Breast epithelium (tissue), 4 donors: ENCODE measurements at places on chromosomes 4 and X.

DNA sequence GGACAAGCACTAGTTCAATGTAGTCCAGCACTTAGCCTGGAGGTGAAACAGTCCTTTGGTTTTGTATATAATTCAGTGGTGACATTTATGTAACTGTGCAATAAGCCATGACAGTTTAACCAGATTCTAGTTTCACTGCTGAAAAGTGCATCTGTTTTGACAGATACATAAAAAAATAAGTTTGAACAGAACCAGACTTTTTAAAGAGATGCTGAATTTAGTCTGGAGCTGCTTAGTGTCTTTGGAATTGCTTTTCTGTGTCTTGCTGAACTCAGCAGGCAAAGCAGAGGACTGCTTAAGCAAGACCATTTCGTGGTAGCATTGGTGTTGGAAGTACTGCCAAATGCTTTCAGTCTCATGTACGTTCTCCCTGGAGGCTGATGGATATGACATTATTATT is 393.5 kb downstream of the MAPK10 start:
- no peak for DNase-seq

DNA sequence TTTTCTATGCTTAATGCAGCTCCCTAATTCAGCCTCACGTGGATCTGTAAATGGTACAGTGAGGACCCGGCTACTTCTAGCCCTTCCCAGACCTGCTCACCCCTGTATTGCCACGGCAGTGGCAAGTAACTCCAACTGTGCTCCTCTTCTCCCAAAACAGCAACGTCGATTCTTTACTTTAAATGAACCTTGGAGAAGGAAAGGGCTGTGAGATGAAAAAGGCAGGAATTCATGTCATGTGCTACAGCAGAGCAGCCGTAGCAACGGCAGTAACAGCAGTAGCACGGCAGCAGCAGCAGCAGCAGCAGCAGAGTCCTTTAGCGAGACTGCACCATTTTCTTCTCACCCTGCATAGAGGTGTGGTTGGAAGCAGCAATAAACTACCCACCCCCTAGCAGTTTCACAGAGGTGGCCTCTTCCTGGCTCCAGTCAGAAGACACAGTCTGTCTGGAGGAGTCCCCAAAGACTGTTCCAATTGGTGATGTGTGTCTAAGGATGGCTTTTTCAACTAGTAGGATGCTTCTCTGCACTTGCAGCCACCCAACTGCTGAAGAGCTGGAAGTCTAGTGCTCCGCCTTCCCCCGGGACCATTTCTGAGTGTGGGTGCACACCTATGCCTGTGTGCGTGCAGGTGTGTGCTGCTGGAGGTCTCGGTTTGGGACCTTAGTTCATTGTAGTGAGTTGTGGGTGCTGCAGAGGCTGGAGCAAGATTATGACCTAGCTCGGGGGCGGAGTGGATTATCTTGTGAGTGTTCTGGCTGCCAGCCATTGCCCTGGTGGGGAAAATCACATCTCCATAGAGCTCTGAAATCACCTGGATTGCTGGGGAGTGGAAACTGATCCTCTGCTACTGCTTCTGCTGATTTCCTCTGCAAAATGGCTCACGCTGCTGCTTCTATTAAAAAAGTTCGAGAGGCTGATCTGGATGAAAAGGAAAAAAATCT is 67.2 kb downstream of the ANK2 start:
- DNase-seq, result no peak

DNA sequence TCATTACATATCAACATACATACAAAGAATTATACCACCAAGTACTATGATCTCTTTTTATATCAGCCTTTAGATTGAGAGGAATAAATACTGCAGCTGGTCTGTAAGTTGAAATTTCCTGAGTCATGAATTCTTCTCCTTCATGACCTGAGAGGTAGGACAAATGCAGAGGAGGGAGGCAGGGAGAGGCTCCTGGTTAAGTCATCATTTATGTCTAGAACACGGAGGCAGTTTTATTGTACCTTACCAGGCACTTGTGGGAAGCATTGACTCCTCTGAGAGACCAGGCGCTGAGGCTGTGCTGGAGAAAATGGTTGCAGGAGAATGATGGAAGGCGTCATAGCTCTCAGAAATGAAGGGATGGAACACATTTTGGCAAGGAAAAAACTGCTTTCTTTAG is 12.5 kb upstream of the CASK start:
- DNase-seq, result no peak

- no peak for DNase-seq
These were observed 185.6 kb downstream of the ADAMTS3 start for GRCh38 chr4:72383439-72383838.

- DNase-seq, result no peak
These were observed 1242.8 kb upstream of the DIAPH2 start for GRCh38 chrX:95441836-95442235.

DNA sequence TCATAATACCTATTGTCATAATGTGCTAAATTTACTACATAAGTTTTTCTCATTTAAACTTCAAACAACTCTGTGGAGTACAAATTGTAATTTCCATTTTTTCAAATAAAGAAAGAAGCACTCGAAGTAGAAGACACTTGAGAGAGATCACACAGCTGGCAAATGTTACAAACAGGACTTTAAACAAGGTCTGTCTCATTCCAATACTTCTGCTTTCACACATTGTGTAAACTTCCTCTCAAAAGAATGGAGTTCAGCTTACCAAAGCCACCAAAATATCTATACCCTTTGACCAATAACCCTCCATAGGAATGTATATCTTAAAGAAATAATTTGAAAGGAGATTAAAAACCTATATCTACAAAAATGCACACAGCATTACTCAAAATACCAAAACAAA is 88.3 kb downstream of the OPHN1 start:
- no peak for DNase-seq

DNA sequence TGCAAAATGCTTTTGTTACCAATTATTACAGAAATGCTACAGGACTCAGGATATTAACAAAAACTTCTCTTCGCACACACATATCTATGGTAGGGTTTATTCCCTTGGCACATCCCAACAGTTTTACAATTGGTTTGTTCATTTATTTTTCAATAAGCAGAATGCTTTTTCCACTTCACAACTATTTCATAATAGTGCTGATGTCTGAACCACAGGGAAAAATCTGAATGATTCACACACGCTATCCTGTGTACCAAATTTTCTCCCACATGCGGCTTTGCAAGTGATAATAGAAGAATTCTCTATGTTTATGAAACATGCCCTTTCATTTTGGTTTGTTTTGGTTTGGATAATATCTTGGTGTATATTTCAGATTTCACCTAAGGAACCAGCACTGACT is 725.7 kb upstream of the TENM3 start:
- DNase-seq, result no peak

- no peak for DNase-seq
These were observed 233.8 kb downstream of the FRMPD4 start for GRCh38 chrX:12372111-12372510.

- DNase-seq, result no peak
These were observed 1.4 kb downstream of the C4orf36 start for GRCh38 chr4:86890790-86891189.

DNA sequence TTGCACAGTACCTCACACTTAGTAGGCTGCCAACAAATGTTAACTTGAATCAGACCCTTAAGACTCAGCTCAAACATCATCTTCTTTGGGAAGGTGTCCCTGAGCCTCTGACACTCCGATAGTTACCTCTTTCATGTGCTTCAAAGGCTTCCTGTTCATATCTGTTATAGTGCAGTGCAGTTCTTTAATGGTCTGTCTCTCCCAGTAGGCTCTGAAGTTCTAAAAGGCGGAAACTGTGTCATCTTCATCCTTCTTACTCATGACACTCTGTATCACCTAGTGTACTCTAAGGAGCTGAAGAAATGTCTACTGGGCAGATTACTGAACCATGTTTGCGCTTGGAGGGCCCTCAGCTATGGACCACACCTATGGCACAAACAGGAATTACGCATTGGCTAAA is 2.1 kb upstream of the DIAPH2 start:
- no peak for DNase-seq

DNA sequence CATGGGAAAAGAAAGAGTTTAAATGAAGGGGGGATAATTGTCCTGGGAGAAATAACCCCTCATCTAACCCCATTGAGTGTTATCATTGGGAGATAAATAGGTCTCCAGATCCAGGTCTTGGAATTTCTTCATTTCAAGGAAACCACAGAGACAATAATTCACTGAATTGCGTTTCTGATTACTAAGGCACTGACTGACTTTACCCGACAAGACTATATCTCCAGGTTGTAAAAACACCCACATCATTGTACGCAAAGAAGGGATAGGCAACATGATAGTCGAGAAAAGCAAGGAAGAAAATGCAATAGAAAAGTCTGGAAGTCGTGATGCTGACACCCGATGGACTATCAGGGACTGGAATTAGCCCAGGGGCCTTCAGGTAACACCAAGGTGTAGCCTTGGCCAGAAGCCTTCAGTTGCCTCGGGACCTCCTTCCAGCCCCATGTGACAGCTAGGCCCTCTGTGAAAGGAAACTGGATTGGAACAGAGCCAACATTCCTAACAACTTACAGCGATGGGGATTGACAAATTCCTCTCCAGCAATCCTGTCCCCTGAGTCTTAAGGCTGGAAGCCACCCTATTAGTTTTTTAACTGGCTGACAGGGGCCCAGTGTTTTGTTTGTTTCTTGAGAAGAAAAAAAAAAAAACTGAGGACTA is 46.5 kb upstream of the RAB9B start:
- DNase-seq, result no peak

DNA sequence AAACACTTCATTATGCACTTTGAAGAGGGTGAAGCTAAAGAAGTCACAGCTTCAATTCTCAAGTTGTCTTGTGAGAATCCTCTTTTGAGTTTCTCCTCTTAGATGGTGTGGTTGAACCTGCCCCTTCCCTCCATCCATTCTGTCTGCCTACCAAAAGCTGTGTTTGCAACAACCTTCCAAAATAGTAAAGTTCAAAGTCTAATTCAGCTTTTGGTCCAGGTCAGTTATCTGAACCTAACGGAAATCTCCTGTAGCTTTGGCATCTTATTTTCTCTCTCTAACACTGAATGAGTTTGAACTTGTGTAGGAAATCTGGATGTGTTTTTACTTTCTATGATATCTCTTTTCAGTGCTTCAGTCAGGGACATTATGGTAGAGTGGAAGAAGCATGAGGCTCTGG is 201.7 kb upstream of the AR start:
- DNase-seq, result no peak
